ENCODE measurements at places on chromosomes 7 and 10. TPM values are rescaled to one million over a fixed set of nuclear protein-coding genes. Genes with fewer than 3 reads are reported as not detected.

Gene SEPTIN14
- polyA plus RNA-seq, result 0.19 TPM

GRCh38 chr7:44802418-44803025 is 6.0 kb downstream of the PPIA start:
- no peak for DNase-seq

DNA sequence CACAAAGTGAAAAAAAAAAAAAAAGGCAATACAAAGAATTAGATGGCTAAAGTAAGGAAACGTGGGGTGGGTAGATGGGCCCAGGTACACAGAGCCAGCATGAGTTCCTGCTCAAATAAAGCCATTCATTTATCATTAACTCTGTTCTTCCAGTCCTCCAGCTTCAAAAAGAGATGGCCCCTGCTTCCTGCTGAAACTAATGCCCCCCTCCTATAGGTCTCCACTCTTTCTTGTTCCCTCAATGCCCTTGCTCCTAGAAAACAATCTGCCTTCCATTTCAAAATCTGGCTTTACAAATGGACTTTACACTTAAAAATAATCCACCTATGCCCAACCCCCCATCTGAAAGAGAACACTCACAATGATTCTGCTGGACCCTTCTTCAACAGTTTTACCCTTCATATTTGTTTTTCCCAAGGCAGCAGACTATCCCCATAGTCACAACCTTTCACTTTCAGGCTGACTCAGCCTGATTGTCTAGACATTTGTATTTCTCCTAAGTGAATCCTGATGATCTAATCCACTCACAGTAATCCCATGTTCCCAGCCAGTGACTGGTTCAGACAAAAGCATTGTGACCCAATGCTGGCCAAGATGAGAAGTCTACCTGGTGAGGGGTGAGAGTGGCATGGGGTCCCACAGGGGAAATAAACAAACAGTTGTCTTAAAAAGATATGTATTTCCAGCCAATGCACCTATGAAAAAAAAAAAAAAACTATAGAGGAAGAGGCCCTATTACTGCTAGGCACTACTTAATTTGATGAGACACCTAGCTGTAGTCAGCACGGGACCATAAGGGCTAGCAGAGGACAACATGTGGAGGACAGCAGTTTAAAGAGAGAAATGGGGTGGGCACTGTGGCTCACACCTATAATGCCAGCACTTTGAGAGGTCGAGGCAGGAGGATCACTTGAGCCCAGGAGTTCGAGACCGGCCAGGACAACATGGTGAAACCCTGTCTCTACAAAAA is 74.6 kb upstream of the GRID1 start:
- DNase-seq, result no peak

- DNase-seq, result no peak
Observed at GRCh38 chr7:150851492-150852370, 586 bp upstream of the AOC1 start.

- DNase-seq, result no peak
Observed at GRCh38 chr10:1860351-1860750, 123.0 kb upstream of the ADARB2 start.

GRCh38 chr10:132746801-132747625 is 38.9 kb downstream of the NKX6-2 start:
- DNase-seq, result no peak

GRCh38 chr7:151838072-151838471 is 38.8 kb downstream of the PRKAG2 start:
- DNase-seq, result no peak

Gene PLEKHS1
- 0.11 TPM for polyA plus RNA-seq

DNA sequence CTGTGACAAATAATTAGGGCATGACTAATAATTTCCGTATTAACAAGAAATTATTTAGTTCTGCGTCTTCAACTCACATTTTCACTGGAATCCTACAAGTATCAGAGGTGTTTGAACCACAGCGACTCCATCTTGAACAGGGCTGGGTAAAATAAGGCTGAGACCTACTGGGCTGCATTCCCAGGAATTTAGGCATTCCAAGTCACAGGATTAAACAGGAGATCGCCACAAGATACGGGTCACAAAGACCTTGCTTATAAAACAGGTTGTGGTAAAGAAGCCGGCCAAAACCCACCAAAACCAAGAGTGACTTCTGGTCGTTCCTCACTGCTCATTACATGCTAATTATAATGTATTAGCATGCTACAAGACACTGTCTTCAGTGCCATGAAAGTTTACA is 14.9 kb upstream of the LANCL2 start:
- DNase-seq, result no peak

Gene RADIL
- polyA plus RNA-seq, result 3.5 TPM

Gene MYL10
- polyA plus RNA-seq, result not detected

Gene CD36
- 38.2 TPM for polyA plus RNA-seq

DNA sequence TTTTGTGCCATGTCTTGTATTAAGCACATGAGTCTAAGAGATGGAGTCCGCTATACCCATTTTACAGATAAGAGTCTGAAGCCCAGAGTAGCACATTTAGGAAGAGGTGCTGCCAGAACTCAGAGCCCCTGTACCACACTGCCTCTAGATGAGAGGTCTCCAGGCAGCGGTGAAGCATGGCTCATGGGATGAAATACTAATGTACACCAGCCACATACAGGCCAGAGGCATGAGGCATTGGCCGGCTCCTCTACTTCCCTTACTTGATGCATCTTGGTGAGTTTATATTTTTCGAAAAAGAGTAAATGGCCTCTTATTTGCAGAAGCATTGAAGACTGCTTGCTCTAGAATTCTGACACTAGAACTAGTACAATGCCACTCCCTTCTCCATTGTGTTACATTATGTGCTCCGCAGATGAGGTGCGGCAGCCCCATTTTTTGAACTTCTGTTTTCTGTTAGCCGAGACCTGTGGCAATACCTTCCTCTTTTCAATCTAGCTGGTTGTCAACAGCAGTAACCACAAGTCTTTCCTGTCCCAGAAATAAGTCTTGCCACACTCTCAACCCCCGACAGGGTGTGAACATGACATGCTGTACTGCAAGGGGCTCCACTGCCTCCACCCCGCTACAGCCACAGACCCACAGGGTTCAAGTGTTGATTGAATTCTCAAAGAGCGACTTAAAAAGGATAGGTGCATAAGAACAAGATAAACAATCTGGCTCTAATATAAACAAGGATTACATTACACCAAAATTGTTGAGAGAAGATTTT is 145.3 kb downstream of the CELF2 start:
- DNase-seq, result no peak

DNA sequence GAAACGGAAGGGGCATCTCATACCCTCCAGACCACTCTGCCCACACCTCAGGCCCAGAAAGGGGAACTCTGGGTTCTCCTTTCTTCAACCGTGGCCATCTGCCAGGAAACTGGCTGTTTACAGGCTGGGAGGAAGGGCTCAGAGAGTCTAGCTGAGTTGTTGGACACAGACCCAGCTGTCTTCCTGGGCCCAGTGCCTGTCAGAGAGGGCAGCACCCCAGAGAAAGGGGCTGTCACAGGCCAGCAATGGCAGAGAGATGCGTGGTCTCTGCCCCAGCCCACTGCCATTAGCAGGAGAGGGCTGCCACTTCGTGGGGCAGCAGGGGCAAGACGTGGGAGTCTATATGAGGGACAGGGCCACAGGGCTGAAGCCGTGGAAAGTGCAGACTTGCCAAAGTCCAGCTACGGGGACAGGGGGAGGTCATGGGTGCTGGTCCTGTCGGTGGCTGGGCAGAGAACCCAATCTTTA is 11.0 kb downstream of the GRID1 start:
- DNase-seq, result no peak

- DNase-seq, result no peak
Observed at GRCh38 chr7:155283565-155284194, 14.0 kb upstream of the INSIG1 start.

DNA sequence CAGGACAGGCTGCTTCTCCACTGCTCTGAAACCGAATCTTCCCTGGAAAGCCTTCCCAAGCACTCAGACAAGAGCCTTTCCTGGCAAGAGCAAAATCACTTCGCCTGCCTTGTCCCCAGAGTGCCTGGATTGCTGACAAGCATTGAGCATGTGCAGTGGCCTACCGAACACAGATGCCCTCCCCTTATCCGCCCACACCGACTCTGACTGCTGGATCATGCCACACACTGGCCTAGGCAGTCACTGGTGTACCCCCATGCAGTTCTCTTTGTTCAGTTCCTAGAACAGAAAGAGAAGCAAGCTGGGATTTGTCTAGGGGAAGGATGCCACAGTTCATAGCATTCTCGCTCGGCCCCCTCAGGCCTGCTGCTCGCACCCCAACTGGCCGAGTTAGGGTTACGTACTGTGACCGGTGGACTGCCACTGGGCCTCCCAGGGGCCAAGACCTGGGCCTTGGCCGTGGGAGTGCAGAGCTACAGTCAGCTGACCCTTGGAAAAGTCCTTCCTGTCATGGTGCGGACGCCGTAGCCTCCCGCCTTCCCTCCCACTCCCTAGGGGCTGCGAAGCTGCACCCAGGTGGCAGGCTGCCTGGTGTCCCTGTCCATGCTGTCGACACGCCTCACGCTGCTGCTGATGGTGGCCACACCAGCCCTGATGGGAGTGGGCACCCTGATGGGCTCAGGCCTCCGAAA is 6.9 kb downstream of the ABCB8 start:
- no peak for DNase-seq

- no peak for DNase-seq
Observed at GRCh38 chr7:41855798-41856197, 152.9 kb upstream of the INHBA start.

Gene TCAF2
- polyA plus RNA-seq, result 3.0 TPM

GRCh38 chr7:129351320-129351719 is 82.9 kb upstream of the STRIP2 start:
- DNase-seq, result no peak

DNA sequence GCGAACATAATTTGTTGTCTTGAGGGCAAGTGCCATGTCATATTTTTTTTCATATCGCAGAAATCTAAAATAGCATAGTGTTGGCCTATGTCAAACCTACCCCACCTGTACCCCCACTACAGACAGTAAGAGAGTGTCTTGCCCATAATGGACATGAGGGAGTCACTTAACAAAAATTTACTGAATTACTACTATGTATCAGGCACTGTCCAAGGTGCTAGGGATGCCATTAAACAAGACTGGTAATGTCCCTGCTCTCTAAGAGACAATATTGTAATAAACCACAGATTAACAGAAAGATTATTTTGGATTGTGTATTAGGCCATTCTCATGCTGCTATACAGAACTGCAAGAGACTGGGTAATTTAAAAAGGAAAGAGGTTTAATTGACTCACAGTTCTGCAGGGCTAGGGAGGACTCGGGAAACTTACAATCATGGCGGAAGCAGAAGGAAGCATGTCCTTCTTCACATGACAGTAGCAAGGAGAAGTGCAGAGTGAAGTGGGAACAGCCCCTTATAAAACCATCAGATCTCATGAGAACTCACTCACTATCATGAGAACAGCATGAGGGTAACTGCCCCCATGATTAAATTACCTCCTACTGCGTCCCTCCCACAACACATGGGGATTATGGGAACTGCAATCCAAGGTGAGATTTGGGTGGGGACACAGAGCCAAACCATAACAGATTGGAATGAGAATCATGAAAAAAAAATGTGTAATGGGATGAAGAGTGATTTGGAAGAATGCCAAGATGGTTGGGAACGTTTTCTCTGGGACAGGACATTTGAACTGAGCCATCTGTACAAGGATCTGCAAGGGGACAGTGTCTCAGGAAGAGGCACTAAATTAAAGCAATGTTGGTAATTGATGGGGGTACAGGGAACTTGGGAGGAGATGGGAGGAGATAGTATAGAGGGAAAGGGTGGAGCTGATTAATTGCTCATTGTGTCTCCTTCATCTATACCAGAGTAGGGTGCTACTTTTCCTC is 108.5 kb downstream of the FAM107B start:
- DNase-seq, result no peak

Data from renal cortex interstitium (tissue), 15 donors.